Left ventricle myocardium inferior (tissue), 1 donor: ENCODE measurements at places on chromosomes 5 and 9. TPM values are rescaled to one million over a fixed set of nuclear protein-coding genes. Genes with fewer than 3 reads are reported as not detected.

DNA sequence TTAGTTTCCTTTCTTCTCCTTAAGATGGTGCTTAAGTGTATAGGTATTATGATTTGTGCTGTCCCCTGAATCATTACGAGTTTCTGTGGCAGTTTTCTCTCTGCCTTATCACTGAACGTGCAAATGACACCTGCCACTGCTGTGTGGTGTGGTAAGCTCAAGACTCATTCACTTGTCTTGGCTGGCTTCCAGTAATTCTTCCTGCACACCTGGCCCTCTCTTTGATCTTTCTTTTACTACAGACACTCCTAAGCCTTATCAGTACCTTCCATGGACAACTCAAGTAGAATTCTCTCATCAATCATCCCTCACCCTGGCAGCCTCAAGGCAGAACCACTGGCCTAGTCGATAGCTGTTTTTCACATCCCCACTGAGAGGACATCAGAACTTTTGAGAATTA, 82.6 kb upstream of the ADAMTS19 start:
- DNase-seq = no peak

GRCh38 chr5:17951392-17952169, 317.3 kb downstream of the TAF11L14 start:
- no peak for DNase-seq

- DNase-seq = no peak
These were observed 38.6 kb downstream of the SLC44A1 start for GRCh38 chr9:105282870-105283621.

GRCh38 chr9:40907657-40908624, 220.5 kb downstream of the FOXD4L6 start:
- DNase-seq = no peak

RPP25L gene
- 42.8 TPM for total RNA-seq

C9 gene
- not detected for total RNA-seq

DNA sequence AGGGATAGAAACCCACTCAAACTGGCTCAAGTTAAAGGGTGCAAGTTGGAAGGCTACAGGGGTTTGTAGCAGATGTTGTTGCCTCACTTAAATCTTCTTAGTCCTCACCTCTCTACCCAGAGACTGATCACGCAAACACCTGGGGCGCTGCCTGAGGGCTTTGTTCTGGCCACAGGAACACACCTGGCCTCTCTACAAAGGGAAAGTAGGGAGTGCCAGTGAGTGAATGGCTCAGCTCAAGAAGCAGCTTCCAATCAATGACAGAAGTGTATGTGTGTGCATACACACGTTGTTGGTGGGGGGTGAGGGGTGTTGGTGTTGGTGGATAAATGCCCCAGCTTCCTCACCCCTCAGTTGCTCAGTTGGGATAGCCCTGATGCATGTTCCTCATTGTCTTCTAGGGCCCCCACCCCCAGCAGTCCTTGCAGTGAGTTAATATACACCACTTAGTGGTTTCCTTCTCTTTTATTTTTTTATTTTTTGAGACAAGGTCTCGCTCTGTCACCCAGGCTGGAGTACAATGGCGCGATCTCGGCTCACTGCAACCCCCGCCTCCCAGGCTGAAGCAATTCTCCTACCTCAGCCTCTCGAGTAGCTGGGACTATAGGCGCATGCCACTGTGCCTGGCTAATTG, 30.6 kb upstream of the CTNNA1 start:
- DNase-seq = no peak

FOXD4L3 gene
- total RNA-seq = not detected

DNA sequence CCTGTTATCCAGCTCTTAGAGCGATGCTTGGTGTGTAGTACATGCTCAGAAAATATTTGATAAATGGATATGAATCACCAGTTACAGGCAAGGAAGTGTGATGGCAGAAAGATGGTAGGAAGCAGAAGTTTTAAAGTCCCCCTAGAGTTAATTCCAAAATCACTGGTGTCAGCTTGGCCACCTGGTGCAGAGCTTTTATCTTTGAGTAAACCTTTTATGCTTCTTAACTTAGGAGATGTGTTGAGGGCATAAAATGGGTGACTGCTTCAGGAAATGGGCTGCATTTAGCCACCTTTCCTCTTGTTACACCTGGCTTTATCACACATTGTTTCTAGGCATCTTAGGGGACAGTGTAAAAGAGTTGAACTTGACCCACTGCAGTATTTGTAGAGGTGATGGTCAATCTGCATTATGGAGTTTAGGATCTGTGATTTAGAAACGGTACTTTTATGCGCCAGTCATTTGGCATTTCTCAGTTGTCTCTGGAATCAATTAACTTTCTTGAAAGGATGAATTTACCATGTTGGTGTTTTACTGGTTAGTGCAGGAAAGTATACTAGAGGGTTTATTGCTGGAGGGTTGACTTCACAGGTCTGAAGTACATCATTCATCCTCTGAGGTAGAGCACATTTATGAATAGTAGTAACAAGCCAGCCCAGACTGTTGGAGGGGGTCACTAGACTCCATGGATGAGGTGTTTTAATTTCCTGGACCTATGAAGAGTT, 7.5 kb upstream of the FAM120AOS start:
- no peak for DNase-seq

ADAMTS13 gene
- total RNA-seq = 3.1 TPM

GRCh38 chr9:133861692-133862091, 123.5 kb upstream of the SARDH start:
- DNase-seq = no peak

DNA sequence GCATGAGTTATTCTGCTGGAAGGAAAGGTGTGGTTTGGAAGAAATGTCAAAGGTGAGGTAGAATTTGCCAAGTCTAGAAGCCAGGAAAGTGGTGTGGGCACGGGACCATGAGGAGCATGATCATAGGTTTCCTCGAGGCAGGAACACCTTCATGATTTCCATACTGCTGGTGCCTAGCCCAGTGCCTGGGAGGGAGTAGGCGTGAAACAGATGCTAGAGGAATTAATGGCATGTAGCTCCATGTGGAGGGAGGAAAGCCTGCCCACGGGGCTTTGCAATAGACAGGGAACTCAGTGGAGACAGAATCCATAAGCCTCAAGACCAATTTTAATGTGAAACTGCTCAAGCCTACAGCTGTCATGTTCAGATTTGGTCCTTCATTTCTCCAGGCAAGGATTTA, 35.1 kb downstream of the TTLL11 start:
- no peak for DNase-seq

DNA sequence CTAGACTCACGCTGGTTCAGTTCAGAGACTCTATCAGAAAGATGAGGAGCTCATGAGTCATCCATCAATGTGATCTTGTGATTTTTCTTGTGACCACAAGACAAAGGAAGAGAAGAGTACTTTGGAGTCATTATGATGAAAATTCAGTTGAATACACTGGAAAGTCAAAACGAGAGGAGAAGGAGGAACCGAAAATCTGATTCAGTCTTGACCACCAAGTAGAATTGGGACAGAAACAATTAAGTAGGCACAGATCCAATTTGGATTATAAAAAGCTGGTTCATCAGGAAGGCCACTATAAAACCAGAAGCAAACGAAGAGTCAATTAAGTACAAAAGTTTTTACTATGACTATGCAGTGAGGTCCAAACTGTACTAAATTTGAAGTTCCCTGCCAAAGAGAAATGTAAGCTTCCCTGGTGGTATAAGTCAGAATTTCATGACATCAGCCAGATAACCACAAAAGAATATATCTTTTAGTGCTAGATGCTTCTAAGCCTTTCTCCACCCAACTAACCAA, 90.9 kb downstream of the THBS4 start:
- no peak for DNase-seq

DNA sequence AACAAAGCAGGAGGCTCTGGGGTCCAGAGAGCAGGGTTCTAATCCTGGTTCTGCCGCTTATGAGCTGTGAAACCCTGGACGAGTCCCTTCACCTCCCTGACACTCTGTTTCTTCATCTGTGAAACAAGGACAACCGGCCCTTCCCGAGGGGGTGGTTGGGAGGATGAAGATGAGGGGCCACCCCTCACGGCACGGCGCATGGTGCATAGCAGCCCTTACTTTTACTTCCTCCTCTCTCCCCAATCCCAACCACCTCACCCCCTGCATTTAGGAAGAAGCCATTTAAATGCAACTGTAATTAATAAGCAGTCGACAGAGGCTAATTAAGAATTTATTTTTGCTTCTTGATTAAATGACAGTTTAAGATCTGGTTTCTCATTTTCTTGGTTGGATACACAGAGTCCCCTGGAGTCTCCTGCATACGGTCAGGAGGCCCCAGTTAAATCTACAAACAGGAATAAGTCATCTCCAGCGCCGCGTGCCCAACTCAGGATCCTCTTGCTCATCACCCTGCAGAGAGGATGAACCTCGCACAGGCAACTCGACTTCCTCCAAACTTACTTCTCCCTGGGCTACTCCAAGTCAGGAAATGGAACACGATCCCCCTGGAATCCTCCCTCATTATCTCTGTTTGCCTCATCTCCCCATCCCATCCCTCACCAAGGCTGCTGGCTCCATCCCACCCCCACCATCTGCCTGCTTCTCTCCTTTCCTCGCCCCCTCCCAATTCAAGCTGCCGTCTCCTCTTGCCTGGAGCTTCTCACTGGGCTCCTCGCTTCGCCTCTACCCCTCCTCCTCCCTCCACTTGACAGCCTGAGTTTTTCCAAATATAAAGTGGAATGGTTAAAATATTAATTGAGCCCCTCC, 95.9 kb downstream of the HRH2 start:
- no peak for DNase-seq

DNA sequence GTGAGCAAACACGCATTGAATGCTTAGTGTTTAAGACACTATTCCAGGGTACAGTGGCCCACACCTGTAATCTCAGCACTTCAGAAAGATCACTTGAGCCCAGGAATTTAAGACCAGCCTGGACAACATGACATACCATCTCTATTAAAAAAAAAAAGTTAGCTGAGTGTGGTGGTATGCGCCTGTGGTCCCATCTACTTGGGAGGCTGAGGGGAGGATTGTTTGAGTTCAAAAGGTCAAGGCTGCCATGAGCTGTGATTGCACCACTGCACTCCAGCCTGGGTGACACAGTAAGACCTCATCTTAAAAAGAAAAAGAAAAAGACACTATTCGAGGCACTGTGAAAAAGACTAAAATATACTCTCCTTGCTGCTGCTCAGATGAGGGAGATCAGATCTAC, 240.7 kb downstream of the NR3C1 start:
- DNase-seq = no peak

- no peak for DNase-seq
These were observed 337.6 kb upstream of the SEMA6A start for GRCh38 chr5:116912221-116912620.

- DNase-seq = no peak
These were observed 418.6 kb downstream of the SLCO4C1 start for GRCh38 chr5:101877451-101877850.

- DNase-seq = no peak
These were observed 26.3 kb upstream of the NDST1 start for GRCh38 chr5:150481708-150481965.

GRCh38 chr9:133992780-133993634, 883 bp upstream of the VAV2 start:
- DNase-seq = peak; percentile 86
